ENCODE measurements at places on chromosomes 13 and 19. TPM values are rescaled to one million over a fixed set of nuclear protein-coding genes. Genes with fewer than 3 reads are reported as not detected.

DNA sequence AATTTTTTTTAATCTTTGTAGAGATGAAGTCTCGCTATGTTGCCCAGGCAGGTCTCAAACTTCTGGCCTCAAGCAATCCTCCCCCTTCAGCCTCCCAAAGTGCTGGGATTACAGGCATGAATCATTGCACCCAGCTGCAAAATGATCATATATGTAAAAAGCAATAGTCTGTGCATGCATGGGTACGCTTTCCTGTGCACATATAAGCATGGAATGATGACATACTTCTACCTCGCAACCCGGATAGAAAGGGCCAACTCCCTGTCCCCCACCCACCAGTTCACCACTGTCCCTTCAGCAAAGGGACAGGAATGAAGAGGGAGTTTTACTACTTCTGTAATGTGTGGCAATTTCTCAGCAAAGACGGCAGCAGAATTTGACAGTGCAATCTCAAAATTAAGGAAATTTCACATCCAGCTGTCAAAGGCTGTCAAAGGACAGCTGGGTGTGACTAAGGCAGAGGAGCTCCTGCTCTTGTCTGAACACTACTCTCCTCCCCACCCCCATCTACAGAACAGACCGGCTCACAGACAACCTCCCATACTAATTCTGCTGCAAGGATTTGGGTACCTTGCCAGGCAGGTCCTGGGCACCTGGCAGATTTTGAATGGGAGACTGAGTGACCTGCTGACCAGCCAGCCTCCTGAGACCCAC lies 95.6 kb downstream of the TSHZ3 start:
- H3K27ac ChIP-seq: no peak overlapping the region
- H3K27me3 ChIP-seq: no peaks in the 10 kb centered on the region
- DNase-seq: no peak
- H3K4me3 ChIP-seq: no peak overlapping the region
- no peaks in the 10 kb centered on the region for H3K4me1 ChIP-seq

- no peaks in the 10 kb centered on the region for H3K27me3 ChIP-seq
- no peak overlapping the region for H3K27ac ChIP-seq
- peaks cover 11% of the 10 kb centered on the region for H3K36me3 ChIP-seq
These were observed 13.8 kb downstream of the RASA3 start for GRCh38 chr13:114118511-114119123.

DNA sequence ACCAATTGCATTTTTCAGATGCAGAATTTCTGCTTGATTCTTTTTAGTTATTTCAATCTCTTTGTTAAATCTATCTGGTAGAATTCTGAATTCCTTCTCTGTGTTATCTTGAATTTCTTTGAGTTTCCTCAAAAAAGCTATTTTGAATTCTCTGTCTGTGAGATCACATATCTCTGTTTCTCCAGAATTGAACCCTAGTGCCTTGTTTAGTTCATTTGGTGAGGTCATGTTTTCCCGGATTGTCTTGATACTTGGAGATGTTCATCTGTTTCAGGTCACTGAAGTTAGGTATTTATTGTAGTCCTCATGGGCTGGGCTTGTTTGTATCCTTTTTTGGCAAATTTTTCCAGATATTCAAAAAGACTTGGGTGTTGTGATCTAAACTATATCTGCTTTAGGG lies 202.9 kb upstream of the SERP2 start:
- H3K36me3 ChIP-seq: no peaks in the 10 kb centered on the region
- no peak for DNase-seq
- no peak overlapping the region for H3K27ac ChIP-seq
- H3K4me1 ChIP-seq: no peaks in the 10 kb centered on the region
- no peak overlapping the region for H3K4me3 ChIP-seq
- peaks cover 28% of the 10 kb centered on the region for H3K27me3 ChIP-seq

DNA sequence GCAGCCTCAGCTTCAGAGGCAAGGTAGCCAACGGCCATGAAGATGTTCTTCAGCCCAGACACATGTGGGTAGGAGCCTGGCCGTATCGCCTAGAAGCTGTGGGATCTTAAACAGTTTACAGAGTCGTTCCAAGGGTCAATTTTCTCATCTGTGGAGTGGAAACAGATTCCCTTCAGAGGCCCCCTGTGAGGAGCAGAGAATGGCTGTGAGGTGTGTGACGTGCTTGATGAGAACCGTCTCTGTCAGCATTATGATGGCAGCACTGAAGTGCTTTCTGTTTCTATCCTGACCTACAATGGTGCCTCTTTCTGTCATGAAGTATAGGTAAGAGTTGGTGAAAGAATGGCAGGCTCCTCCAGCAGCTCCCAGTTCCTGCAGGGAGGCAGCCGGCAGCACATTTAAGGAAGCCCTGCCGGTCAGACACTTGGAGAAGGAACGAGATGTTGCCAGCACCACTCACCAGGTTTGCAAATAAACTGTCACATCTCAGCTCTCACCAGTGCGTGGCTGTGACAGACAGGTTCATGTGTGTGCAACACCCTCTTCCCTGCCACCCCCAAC lies 277.3 kb downstream of the FOXO1 start:
- H3K36me3 ChIP-seq: peaks cover 8% of the 10 kb centered on the region
- peak; percentile 50 for DNase-seq
- H3K4me3 ChIP-seq: peak overlapping the region; percentile 80
- peak overlapping the region; percentile 98 for H3K27ac ChIP-seq

- no peaks in the 10 kb centered on the region for H3K36me3 ChIP-seq
- peaks cover 26% of the 10 kb centered on the region for H3K27me3 ChIP-seq
- DNase-seq: no peak
- no peak overlapping the region for H3K27ac ChIP-seq
These were observed 87.6 kb upstream of the MBNL2 start for GRCh38 chr13:97134364-97135095.

DNA sequence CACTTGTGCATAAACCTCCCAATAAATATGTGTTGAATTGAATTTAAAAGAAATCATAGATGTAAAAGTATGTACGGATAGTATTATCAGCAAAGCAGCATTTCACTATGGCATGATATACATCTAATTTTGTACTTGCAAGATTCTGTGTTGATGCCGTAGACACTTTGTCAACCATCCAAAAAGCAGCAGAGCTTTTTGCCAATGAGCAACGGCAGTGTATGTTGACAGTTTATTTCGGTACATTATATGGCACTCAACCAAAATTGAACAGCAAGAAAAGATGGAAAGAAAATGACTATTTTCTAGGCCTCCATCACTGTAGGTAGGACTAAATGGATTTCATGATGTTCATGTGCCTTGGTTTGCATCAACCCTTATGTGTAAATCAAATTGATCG lies 543.7 kb downstream of the DACH1 start:
- no peak overlapping the region for H3K27ac ChIP-seq
- no peak overlapping the region for H3K4me3 ChIP-seq
- no peaks in the 10 kb centered on the region for H3K36me3 ChIP-seq
- no peaks in the 10 kb centered on the region for H3K4me1 ChIP-seq
- no peak for DNase-seq

DNA sequence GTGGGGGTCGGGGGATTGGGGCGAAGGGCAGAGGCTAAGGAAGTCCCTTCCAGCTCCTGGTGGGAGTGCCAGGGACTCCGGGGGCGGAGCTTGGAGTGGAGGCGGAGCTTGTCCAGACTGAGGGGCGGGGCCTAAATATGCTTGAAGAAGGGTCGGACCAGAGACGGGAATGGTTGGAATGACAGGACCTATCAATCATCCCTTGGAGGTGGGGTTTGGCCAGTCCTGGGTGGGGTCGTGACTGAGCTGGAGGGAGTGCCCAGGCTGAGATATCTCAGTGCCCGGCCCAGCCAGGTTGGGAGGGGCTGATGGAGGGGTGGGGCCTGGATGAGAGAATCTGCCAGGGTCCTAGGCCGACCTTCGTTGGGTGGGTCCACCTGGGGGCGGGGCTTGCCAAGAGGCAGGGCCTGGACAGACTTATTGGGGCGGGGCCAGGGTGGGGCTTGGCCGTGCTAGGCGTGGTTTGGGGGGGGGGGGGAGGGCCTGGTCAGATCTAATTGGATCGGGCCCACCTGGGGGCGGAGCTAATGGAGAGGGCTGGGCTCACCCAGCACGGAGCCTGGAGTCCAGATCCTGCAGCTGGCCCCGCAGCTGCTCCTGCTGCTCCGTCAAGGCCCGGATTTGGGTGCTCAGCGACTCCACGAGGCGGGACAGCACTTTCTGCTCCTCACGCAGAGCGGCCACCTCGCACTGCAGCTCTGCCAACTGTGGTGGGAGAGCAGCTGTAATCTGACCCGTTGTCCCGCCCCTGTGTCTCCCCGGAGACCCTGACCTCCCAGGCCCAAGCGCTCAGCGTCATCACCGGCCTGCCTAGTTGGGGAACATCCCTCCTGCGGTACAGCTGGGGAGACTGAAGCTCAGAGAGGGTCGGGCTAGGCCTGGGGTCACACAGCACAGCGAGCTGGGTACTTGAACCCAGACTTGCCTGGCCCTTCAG lies 2.6 kb upstream of the WIZ start:
- no peak overlapping the region for H3K27ac ChIP-seq
- peaks cover 13% of the 10 kb centered on the region for H3K4me1 ChIP-seq
- peaks cover 61% of the 10 kb centered on the region for H3K36me3 ChIP-seq

DNA sequence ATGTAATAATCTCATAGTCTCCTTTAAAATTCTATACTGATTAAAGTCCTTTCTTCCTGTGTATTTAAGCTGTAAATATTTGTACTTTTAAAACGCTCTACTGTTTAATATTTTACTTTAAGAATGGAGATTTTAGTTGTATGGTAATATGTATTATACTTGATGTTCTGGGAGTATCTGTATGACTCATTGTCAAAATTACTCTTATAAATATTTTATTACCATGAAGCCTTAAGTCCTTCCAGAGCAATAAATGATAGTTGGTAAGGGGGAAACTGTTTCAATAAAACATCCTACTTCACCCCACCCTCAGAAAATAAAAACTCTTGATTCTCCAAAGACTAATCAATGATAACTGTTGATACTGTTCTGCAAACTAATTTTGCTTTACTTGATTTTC lies 6.4 kb downstream of the PCDH9 start:
- H3K4me3 ChIP-seq: no peak overlapping the region
- H3K36me3 ChIP-seq: no peaks in the 10 kb centered on the region
- peaks cover 7% of the 10 kb centered on the region for H3K27me3 ChIP-seq

DNA sequence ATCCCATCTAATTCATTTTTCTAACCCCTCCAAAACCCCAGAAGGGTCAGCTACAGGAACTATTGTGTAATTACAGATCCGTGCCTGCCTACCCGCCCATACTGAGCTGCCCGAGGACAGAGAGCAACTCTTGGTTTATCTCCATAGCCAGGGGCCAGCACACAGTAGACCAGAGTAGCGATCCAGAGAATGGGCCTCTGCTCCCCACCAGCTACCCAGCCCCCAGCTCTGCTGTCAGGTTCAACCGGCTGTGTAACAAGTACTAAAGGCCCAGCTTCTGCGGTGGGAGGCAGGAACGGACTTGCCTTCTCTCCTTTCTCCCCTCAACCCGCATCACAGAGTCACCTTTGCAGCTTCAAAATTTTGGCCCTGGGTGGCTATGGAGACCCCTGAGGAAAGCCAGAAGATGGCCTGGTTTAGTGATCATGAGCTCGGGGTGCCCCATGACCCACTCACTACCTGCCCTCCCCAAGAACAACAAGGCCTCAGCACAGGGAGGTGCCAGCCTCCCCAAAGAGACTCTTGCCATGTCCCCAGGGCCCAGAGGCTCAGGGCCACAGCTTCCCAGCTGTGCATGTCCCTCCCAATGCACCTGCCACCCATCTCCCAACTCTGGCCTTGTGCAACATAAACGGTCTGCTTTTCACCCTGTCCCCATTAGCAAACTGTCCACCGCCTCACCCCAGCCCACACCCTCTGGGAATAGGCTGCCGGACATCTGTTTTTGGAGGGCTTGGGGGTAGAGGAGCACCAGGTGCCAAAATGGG lies 5.7 kb downstream of the CALM3 start:
- no peaks in the 10 kb centered on the region for H3K27me3 ChIP-seq
- peaks cover 37% of the 10 kb centered on the region for H3K4me1 ChIP-seq
- peaks cover 88% of the 10 kb centered on the region for H3K36me3 ChIP-seq

DNA sequence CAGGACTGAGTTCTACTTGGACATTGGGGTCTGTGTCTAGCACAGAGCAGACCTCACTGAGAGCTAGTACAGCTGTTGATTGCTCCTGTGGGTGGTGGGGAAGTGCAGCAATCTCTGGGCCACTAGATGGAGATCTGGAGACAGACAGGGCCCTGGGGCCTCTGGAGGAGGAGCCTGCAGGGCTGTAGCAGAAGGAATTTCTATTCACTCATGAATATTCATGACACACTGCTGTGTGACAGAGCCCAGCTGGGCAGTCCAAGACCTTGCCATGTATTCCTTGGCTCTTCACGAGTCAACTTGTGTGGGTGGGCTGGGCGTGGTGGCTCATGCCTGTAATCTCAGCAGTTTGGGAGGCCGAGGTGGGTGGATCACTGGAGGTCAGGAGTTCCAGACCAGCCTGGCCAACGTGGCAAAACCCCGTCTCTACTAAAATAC lies 37.5 kb downstream of the SUGP2 start:
- H3K27me3 ChIP-seq: no peaks in the 10 kb centered on the region
- H3K36me3 ChIP-seq: peaks cover 65% of the 10 kb centered on the region
- peaks cover 5% of the 10 kb centered on the region for H3K4me1 ChIP-seq
- no peak overlapping the region for H3K4me3 ChIP-seq

C19orf81 gene
- total RNA-seq: 1.5 TPM

GNG8 gene
- total RNA-seq: 21.4 TPM
